Adrenal gland (tissue), 19 donors: ENCODE measurements at places on chromosomes 7 and 10. TPM values are rescaled to one million over a fixed set of nuclear protein-coding genes. Genes with fewer than 3 reads are reported as not detected.

Gene HMX2
- not detected for total RNA-seq

Gene ATXN7L1
- total RNA-seq, result 15.1 TPM

Gene KEL
- 0.45 TPM for total RNA-seq

Gene LAMB4
- not detected for total RNA-seq

Gene PPP1R17
- 2.7 TPM for total RNA-seq

Gene MAGI2
- 37.1 TPM for total RNA-seq

Gene OR6V1
- not detected for total RNA-seq

Gene PTF1A
- total RNA-seq, result not detected

Gene SPDYE11
- total RNA-seq, result not detected

Gene ZCCHC24
- 47.9 TPM for total RNA-seq

Gene CTAGE8
- 1.9 TPM for total RNA-seq
